ENCODE measurements at places on chromosomes 7 and 10.

DNA sequence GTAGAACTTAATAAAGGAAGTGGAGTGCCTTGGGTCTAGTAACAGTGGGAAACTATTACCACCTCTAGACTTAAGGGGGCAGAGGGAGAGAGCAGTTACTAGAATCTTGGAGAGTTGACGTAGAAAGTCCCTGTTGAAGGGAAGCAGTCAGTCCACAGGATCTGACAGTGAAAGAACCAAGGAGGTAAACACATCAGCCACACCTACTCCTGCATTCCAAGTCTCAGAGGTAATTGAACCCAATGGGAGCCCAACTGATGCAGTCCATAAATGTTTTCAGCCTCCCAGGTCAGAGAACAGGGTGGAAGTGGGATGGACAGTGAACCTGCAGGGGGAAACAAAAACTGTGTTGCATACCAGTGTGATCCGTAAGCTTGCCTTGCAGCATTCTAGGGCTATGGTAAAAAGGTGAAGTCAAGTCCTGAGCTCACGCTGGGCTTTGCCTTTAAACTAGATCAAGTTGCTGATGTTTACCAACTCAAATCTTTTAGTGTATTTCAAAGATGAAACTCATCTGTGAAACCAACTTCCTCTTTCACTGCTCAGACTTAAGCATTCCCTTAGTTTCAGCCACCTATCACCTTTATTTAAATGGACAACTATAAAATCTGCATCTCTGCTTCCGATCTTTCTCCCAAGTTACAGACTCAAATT lies 57.2 kb downstream of the SLC16A12 start:
- no peak for DNase-seq

DNA sequence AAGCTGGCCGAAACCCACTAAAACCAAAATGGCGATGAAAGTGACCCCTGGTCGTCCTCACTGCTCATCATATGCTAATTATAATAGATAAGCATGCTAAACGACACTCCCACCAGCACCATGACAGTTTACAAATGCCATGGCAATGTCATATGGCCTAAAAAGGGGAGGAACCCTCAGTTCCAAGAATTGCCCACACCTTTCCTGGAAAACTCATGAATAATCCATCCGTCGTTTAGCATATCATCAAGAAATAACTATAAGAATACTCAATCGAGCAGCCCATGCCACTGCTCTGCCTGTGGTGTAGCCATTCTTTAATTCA lies 422.0 kb downstream of the CALN1 start:
- no peak for DNase-seq

DNA sequence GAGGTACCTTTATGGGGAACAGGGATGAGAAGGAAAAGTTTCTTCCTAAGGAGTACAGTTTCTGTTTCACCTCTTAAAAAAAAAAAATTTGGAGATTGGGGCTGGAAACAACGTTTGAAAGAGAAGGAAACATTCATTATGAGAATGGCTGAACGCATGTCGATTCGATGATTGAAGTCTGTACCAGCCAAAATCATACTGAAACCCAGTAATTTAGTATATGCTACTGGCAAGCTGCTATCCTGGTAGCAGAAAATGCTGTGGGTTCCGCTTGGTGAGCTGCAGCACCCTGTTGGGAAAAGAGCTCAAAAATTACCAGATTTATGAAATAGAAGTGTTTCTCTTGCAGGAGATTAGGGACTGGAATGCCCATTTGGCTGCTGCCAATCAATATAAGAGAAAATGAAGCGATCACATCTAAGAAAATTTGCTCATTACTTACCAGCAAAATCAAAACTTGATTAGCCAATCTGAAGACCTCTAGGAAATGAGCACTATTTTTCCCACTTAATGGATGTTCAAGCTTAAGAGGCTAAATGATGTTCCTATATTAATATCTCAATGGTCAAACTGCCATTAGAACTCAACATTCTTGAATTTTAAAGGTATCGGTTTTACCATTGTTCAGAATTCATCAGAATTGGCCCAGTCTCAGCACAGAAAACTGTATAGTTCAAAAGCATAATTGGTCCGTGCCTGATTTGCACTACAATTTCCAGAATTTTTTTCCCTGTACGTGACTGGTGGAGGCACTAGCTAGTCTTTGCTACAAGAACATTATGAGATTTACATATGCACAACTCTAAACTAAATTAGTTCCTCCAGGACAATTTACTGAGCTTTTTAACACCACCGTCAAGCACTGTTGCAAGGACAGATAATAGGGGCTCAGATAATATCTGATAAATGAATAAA lies 1.2 kb upstream of the ITGB1 start:
- no peak for DNase-seq

DNA sequence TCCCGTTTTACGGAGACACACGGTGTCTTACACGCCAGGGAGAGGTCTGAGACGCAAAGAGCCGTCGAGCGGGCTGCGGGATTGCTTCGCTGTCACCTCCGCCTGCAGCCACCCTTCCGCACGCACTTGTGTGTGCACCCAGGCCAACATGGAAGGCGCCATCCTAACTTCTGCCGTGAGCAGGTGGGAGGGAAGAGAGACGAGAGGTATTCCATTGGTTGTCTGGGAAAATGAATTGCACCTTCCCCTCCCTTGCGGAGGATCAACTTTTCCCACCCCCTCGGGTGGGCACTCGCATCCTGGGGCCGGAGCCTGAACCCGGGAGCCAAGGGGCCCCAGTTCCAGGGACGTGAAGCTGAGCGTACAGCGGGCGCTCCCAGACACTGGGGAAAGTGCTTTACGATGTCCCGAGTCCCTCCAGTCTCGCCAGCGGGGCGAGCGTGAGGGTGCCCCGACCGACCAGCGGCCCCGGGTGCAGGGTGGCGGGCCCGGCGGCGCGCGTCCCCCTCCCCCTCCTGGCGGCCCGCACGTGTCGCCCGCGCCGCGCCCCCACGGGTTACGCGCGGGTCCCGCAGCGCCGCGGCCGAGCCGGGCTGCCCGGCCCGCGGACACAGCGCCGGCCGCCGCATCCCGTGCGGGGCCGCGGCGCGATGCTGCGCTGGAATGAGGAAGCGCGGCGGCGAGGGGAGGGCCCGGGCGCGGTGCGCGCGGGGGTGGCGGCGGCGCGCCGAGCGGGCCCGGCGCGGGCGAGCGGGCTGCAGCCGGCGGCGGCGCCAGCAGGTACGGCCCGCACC lies 984 bp upstream of the IKZF1 start:
- no peak for DNase-seq

DNA sequence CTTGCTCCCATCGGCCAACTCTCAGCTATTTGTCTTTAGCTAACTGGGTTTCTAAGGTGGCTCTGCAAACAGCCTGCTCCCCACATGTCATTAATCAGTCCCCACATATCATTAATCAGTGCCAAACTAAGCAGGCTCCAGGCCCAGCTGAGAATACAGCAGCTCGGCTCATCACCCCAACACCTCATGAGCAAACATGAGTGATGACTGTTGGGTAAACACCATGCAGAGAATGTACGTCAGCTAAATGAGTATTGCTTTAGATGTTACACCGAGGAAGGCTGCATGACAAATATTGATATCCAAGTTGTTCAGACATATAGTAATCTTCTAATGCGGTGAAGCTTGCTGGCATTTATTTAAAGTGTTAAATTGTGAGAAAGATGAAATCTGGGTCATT lies 187.5 kb upstream of the AOAH start:
- no peak for DNase-seq

DNA sequence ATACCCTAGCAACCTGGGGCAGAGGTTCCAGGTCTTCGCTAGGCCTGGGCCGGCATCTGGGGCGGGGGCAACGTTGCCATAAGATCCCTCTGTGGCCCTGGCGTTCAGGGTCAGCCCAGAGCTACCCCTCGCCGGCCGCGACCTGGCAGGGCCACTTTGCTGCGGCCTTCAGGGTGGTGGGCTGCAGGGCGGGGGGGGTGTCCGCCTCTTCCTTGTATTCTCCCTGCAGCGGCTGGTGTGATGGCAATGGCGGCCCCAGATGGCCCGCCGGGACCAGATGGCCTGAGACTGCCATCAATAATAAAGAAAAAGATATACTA lies 539.2 kb upstream of the POT1 start:
- no peak for DNase-seq

DNA sequence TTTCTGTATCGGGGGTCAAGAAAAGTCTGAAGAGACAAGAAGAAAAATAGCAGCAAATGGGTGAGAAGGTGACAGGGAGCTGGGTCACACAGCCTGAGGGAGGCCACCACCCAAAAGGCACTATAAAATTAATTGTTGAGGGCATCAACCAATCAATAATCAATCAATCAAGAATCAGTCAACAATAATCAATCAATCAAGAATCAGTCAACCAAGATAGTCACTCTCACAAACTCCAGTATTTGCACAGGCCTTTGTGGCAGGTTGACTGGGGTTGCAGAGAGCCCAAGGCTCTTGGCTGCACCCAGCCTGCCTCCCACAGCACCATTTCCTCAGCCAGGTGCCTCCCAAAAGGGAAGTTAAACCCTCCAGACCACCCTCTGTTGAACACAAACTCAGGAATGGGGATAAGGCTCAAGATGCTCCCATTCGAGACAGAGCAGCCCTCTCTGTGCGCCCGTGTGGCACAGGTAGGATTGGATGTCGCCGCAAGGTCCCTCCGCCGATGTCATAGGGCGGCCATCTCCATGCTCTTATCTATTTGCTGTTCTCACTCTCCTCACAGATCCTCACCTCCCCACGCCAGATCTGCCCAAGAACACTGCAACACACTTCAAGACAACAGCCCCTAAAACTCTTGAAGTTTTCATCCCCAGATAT lies 64.0 kb downstream of the TNS3 start:
- DNase-seq: no peak

DNA sequence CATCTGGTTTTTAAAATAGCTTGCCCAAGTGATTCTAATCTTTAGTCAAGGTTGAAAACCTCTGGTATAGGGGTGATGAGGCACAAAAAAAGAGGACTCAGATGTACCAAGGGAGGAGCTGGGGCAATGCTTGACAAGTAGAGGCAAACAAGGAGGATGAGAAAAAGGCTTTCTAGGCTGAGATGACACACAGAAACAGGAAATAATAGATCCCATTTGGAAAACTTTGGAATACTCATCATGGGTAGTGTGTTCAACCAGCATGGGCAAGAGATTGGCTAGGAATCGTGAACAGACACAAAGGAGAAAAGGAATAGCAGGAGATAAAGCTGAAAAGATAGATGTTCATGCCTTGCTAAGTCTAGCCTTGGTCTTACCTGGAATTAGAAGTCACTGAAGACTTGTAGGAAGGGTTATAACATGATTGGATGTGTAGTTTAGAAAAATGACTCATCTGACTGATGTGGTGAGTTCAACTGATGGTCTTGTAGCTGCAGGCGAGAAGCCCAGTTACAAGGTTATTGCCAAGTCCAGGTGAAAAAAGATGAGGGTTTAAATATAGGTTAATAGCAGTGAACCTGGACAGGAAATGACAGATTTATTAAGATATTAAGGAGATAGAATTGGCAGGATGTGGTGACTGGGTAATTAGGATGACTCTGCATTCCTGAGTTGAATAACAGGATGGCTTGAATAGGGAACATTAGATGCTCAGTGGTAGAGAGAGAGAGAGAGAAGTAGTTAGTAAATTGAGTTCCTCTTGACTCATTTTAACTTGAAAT lies 214.0 kb upstream of the LRGUK start:
- DNase-seq: no peak

- no peak for DNase-seq
These were observed 22.7 kb upstream of the GTF2IRD1 start for GRCh38 chr7:74430961-74431466.

GRCh38 chr7:66099551-66100407 lies 14.9 kb upstream of the CRCP start:
- DNase-seq: no peak

- no peak for DNase-seq
These were observed 42.1 kb upstream of the SH2B2 start for GRCh38 chr7:102244601-102245000.

DNA sequence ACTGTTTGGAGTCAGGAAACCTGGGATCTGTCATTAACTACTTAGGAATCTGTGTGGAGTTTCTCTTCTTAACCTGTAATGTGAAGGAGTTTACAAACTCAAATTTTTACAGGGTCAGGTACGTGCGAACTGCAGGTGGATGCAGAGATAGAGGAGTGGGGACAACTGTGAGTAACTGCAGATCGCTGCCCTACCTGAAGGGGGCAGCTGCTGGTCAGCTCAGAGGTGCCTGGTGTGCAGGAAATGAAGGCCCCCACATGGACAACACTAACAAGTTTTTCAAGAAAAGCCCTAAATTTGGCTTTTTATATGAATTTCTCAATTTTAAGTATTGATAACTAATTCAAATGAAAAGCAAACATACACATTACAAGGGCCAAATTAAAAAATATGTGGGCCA lies 380.0 kb downstream of the REEP3 start:
- DNase-seq: no peak

- DNase-seq: no peak
These were observed 69.0 kb downstream of the SNX10 start for GRCh38 chr7:26360650-26361049.

DNA sequence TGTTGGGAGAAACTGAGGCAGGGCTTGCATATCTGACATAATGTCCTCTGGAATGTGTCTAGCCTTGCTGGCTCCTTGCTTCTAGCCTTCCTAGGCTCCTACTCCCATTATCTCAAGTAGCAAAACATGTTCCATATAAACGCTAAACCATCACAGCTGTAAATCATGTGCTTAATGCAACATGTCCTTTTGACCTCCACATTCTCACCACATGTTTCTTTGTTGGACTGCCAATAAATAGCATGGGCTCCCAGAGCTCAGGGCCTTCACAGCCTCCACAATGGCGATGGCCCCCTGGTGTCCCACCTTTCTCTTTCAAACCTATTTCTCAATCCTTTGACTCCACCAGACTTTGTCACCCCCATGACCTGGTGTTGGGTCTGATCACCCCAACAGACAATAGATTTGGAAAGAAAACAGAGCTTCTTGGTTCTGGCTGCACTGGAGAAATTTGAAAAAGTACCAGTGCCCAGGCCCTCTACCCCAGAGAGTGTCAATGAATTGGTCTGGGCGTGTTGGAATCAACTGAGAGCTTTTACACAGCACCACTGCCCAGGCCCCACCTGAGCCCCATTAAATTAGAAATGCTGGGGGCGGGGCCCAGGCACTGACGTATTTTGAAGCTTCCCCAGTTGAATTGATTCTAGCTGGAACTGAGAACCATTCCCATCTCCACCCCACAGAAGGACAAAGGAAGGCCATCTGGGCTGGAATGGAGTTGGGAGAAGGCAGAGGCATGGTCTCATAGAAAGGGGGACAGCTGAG lies 41.3 kb upstream of the GGCT start:
- DNase-seq: no peak

Measured in stimulated activated naive CD4-positive, alpha-beta T cell treated with Interleukin-2 at 50 U/mL for 16 hours (primary cell).